GM04503 (cell line): ENCODE measurements at places on chromosomes 4 and X.
A peak's percentile ranks its signal among the peaks of the same experiment; 100 is the strongest.

DNA sequence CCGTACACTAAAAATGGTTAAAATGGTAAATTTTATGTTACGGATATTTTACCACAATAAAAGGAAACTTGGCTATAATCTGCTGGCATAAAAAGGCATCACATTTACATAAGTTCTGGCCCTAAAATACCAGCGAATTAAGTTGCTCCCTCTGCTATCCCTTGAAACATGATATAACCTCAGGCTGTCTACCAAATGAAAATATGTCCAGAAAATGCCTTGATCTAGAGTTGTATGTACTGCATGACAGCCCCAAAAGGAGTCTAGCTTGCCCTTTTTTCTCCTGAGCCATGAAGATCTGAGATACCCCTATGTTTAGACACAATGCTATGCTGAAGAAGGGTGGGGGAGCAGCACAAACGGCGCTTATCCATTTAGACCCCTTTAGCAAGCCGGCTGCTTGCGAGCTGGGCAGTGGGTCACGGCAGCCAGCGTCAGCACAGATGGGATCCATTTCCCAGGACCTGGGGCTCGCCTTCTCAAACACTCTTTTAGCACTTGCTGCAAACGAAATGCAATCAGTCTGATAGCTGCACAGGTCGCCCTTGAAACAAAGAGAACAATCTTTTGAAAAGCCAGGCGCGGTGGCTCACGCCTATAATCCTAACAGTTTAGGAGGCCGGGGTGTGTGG lies 77.0 kb downstream of the AFAP1 start:
- no peak for DNase-seq

GRCh38 chr4:13673167-13673566 lies 45.6 kb upstream of the BOD1L1 start:
- no peak for DNase-seq

DNA sequence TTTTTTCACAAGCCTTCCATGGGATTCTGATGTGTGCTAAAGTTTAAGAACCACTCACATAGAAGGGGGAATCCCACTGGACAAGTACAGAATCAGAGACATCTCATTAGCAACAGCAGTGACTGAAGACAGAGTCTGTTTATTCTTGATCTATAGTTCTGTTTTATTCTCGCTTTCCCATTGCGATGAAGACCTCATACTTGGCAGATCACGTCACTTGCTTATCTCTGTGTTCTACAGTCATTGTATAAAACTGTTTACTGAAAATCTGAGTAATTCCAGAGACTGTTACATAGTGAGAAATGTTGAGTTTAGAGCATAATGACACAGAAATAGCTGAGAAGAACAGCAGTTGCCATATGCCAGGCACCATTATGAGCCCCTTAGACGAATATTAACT lies 185.5 kb downstream of the PTTG2 start:
- no peak for DNase-seq

- no peak for DNase-seq
Measured at GRCh38 chr4:62394766-62395165, 1194.6 kb downstream of the ADGRL3 start.

DNA sequence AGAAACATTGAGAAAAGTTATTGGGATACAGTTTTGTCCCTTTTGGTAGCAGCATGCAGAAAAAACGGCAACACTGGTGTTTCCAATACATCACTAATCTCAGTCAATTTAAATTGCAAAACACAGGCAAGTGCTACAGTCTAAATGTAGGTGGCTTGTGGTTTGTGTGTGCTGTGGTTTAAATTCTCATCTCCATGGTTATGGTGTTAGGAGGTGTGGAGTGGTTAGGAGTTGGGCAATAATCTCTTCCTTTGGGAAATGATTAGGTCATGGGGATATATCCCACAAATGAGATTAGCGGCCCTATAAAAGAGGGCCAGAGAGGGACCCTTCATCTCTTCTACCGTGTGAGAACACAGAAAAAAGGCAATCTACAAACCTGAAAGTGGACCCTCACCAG lies 1344.3 kb downstream of the ADGRL3 start:
- DNase-seq, result no peak

DNA sequence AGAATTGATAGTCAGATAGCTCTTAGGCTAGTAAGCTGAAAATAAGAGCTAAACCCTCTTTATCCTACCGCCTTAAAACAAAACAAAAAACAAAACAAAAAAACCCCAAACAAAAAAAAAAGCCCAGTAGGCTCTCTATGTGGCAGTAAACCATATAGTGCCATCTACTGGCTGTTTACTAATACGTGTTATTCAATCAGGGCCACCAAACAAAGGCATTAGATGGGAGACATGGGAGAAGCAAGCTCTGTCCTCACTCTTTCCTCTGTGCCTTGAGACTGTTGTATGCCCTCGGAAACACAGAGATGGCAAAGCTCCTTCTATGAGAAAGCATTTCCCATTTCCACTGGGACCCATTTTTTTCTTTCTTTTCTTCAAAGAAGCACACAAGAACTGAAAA lies 148.8 kb upstream of the MID1 start:
- DNase-seq, result no peak

DNA sequence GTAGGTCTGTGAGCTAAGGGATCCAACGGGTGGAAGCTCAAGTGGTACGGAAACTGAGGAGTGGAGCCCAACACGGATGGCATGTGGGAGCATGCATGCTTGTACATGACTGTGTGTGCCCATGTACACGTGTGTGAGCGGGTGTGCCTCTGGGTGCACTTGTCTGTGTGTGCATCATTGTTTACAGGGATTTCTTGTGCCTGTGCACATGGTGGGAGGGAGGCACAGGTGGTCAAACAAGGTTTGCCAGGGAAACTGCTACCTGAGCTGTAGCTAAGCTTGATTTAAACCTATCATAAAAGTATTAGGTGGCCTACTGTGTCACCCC lies 122.5 kb upstream of the MAMLD1 start:
- DNase-seq, result no peak

DNA sequence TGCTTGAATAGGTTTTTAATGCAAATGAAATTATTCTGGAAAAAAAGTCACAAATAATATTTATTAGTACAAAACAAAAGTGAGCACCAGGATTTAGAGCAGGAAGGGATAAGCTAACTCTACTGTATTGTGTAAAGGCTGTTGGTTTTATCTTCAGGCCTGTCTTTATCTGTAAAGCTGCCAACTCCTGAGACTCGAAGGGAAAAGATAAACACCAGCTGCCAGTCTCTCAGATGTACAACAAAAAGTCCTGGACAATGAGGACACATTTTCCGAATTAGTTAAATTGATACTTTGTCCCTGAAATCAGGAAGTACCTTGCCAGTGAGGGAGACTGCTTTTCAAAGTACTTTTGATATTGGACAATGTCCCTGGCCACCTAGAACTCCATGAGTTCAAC lies 8.8 kb downstream of the DDX60 start:
- DNase-seq, result no peak

DNA sequence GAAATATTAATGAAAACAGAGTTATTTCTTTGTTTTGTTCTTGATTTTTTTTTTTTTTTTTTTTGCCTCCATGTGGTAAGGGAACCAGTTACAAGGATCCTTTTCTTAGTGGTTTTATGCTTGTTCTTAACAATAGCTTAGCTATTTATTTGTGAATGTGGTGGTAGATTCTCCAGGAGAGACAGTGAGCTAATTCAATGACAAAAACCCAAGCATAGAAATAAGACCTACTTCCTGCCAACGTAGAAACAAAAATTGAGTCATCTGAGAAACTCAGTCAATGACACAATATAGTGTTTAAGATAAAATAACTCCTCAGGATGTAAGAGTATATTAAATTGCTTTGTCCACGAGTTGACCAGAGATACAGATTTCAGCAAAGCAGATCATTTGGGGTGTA lies 863.8 kb upstream of the PABPC4L start:
- DNase-seq, result no peak

DNA sequence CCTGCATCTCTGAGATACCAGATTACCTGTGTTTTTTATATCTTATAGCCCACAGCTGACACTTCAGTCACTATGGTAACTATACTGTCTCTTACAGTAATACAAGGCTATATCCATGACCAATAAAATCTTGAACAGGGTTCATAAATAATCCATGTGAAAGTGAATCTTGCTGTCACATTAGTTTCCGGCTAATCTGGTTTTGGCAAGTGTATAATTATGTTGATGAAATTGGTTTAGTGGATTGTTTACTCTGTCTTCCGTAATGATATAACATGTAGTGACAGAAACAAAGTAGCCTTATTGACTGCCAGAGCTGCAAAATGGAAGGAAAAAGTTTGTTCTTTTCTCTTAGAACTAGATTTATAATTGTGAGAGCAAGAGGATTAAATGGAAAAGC lies 686.6 kb upstream of the PABPC4L start:
- DNase-seq, result no peak

- no peak for DNase-seq
Measured at GRCh38 chr4:38020386-38020785, 60.2 kb downstream of the PTTG2 start.

GRCh38 chr4:143397335-143397734 lies 60.7 kb downstream of the GAB1 start:
- DNase-seq, result no peak

GRCh38 chrX:44482575-44482974 lies 60.1 kb downstream of the FUNDC1 start:
- no peak for DNase-seq

DNA sequence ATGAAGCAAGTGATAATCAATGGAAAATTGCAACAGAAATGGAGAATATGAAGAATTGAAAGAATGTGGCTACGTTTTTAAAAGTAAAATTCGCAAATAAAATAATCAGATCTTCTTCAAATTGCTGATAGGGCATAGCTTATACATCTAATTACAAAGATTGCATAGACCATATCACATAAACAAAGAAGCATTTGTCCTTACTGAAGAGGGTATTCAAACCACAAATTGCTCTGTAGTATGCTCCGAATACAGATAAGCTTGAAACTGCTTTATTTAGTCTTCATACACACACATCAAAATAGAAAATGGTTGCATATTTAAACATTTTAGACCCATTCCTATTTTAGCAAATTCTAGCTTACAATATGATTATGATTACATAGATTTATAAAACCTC lies 206.7 kb upstream of the SLIT2 start:
- DNase-seq, result no peak

GRCh38 chrX:115560211-115560977 lies 580 bp upstream of the PLS3 start:
- no peak for DNase-seq

DNA sequence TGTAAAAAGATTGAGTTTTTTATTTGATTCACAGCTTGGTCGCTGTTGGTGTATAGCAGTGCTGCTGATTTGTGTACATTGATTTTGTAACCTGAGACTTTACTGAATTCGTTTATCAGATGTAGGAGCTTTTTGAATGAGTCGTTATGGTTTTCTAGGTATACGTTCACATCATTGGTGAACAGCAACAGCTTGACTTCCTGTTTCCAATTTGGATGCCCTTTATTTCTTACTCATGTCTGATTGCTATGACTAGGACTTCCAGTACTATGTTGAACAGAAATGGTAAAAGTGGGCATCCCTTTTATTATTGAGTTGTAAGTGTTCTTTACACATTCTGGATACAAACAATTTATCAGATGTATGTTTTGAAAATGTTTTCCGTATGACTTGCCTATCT lies 76.0 kb downstream of the ADGRG4 start:
- no peak for DNase-seq

DNA sequence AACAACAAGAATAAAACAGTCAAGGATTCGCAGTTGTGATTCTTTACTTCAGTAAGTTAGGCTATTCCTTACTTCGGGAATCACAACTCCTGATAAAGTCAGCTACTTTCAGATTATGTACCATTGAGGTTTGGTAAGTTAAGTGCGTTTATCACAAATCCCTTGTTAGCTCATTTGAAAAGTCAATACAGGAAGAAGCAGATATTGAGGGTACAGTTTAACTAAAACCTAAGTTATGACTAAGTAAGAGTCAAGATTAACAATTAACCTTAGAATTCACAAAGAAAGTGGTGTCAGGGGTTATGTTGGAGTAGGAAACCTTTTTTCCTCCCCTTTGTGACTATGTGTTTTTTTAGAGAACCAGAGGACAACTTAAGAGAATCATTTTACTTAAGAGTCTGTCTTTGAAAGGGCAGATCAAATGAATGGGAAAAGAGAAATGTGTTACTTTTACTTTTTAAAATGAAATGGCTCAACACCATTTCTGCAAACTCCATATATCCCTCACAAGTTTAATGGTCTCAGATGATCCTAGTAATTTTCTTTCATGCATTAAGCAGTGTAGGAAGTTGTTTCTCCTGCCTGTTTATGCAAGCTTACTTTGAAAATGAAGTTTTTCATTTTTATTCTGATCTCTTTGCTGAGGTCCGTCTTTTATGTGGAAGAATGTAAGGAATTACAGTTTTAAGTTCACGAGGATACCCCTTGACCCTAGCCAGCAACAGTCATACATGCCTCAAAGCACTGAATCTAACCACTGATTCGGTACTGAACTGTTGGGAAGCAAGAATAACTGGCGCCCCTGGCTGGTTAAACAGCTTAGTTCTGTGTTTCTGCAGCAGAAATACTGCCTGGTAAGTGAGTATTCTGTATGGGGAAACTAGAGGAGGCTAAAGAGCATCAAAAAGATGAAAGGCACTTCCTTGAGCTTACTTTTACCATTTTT lies 211.7 kb downstream of the SLC4A4 start:
- no peak for DNase-seq

GRCh38 chr4:150211799-150212445 lies 133.7 kb downstream of the DCLK2 start:
- DNase-seq, result peak; percentile 87

- peak; percentile 27 for DNase-seq
Measured at GRCh38 chr4:3531879-3532750, at the start of gene LRPAP1. LRPAP1 (minus strand) TSS chr4:3532422; CDS start chr4:3532412, 10 bp downstream.

DNA sequence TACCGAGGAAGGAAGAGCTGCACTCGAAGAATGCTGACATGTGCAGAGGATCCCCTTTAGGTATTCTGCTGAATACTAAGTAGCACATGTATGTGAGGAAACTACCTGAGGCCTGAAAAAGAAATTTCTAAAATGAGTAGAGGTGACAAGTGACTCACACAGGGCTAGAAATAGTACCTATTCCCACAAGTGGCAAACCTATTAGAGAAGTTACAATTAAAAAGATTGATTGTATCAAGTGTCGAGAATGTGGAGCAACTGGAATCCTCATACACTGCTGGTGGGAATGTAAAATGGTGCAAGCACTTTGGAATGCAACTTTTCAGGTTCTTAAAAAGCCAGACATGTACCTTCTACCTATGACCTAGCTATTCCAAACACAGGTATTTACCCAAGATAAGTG lies 47.4 kb downstream of the CCSER1 start:
- DNase-seq, result no peak

GRCh38 chr4:24001486-24002329 lies 111.9 kb upstream of the PPARGC1A start:
- DNase-seq, result no peak

DNA sequence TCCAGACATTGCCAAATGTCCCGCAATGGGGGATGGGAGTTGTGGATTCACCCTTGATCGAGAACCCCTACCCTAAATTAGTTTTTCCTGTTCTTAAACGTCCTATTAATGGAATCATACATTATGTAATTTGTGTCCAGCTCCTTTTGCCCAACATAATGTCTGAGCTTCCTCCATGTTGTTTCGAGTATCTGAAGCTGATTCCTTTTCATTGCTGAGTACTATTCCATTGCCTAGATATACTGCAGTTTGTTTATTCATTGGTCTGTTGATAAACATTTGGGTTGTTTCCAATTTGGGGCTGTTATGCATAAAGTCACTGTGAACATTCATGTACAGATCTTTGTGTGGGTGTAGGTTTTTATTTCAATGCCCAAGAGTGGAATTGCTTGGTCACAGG lies 251.3 kb downstream of the BCOR start:
- no peak for DNase-seq

- no peak for DNase-seq
Measured at GRCh38 chrX:74540635-74541249, 73.7 kb downstream of the RLIM start.
